ENCODE measurements at places on chromosomes 1 and 21.

- no peak for DNase-seq
Measured at GRCh38 chr1:6491966-6492365, 499 bp upstream of the PLEKHG5 start.

GRCh38 chr1:13788795-13789194 is 88.8 kb downstream of the PRDM2 start:
- DNase-seq: no peak

DNA sequence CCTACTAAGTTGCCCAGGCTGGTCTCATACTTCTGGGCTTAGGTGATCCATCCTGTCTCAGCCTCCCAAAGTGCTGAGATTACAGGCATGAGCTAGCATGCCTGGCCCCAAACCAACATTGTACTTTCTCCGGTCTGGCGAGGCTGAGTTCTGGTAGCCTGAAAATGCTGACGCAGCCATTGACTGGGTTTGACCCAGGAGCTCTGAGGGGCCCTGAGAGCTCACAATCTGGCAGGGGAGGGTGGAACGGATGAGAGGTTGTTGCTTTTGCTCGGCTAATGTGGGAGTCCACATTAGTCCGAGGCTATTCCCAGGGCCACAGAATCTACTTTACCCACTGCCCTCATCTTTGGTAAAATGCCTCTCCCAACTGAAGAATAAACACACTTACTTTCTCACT is 35.1 kb upstream of the PARP1 start:
- no peak for DNase-seq

DNA sequence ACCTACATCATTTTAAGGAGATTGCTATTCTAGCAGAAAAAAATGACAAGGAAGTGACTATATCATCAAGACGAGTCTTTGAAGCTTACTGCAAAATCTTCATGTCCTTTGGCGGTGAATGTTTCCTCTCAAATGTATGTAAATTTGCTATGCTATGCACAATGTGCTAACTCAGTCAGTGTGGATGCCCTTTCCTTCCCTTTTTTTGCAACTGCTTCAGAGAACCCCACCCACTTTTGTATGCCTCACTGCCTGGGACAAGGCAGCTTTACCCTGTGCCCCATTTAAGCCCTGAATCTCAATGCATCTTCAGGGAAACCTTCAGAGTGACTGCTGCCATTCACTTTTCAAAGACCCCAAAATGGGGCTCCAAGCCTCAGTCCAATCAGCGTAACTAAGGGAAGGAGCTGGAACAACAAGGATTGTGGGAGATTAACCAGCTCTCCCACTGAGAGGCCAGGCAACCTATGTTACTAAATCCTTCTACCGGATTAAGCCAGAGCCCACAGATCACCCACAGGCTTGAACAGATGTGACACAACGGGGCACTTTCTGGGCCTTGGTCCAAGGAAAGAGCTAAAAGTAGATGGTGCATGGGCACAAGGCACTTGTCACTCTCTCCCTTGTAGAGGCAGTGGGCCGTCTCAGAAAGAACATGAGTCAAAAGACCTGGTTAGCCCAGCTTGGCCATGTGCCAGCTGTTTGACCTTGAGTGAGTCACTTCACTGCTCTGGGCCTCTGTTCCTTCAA is 154.4 kb downstream of the PLPP3 start:
- peak; percentile 58 for DNase-seq

Data from RKO (cell line).